ENCODE measurements at places on chromosomes 2 and 18. TPM values are rescaled to one million over a fixed set of nuclear protein-coding genes. Genes with fewer than 3 reads are reported as not detected.

TMEM200C gene
- 0.03 TPM for polyA plus RNA-seq

CFAP221 gene
- not detected for polyA plus RNA-seq

CPO gene
- 0.42 TPM for polyA plus RNA-seq

SERPINB11 gene
- not detected for polyA plus RNA-seq

IL37 gene
- polyA plus RNA-seq: not detected

SERPINB3 gene
- 0.03 TPM for polyA plus RNA-seq

POTEC gene
- not detected for polyA plus RNA-seq

SP5 gene
- polyA plus RNA-seq: 0.13 TPM

TMEM169 gene
- polyA plus RNA-seq: 0.08 TPM

All from psoas muscle (tissue), 8 donors.